ENCODE measurements at places on chromosomes 11 and 22. TPM values are rescaled to one million over a fixed set of nuclear protein-coding genes. Genes with fewer than 3 reads are reported as not detected.
A peak's percentile ranks its signal among the peaks of the same experiment; 100 is the strongest.

- no peak for DNase-seq
Observed at GRCh38 chr11:1553808-1554594, 18.1 kb downstream of the DUSP8 start.

GRCh38 chr11:30956751-30957150 is 370.6 kb upstream of the MPPED2 start:
- DNase-seq: no peak

GRCh38 chr11:108788565-108789199 is 123.8 kb downstream of the DDX10 start:
- DNase-seq: no peak

GRCh38 chr11:115745066-115745465 is 240.9 kb upstream of the CADM1 start:
- DNase-seq: no peak

DNA sequence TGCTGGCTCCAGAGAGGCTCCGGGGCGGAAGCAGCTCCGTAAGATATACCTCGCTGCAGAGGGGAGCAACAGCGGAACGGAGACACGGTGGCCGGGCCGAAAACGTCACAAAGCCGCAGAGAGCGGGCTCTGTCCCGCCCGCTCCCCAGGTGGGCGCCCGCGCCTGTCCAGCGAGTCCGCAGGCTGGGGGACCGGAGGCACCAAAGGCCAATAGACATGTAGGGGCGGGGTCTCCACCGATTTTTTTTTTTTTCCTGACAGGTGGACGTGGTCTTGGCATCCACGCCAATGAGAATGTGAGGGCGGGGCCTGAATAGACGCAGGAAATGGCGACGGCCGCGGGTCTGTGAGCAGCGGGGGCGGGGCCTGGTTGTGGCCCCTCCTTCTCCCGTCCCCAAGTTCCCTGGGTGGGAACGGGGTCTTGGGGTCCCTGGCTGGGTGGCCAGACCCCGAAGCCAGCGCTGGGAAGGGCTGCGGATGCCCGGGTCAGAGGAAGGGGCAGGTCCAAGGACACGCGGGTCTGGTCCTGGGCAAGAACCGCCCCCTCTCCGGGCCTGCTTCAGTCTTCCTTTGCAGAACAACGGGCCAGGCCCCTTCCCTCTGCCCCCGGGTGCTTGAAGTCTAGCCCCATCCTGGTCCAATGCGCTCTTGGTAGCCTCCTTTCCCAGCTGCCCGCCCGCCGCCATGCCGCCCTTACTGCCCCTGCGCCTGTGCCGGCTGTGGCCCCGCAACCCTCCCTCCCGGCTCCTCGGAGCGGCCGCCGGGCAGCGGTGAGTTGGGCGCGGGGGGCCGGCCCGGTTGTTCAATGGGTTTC is at the start of gene DNAJC4:
DNAJC4 (plus strand) TSS at position 378 of the 814 bp plus-strand sequence; CDS start at position 685, 307 bp downstream.
- peak; percentile 91 for DNase-seq

GRCh38 chr11:132844956-132845696 is 687.2 kb downstream of the OPCML start:
- DNase-seq: peak; percentile 6

The OR4C11 gene
- polyA plus RNA-seq: not detected

The KRTAP5-9 gene
- polyA plus RNA-seq: 0.50 TPM

The CASP12 gene
- polyA plus RNA-seq: 0.92 TPM

The CEP126 gene
- polyA plus RNA-seq: 16.8 TPM

The MAJIN gene
- polyA plus RNA-seq: not detected
